ENCODE measurements at places on chromosomes 13 and 19.
A peak's percentile ranks its signal among the peaks of the same experiment; 100 is the strongest.

- DNase-seq = no peak
These were observed 2.1 kb downstream of the EDNRB start for GRCh38 chr13:77916488-77916887.

- DNase-seq = no peak
These were observed 1.9 kb upstream of the SH2D3A start for GRCh38 chr19:6769006-6769619.

DNA sequence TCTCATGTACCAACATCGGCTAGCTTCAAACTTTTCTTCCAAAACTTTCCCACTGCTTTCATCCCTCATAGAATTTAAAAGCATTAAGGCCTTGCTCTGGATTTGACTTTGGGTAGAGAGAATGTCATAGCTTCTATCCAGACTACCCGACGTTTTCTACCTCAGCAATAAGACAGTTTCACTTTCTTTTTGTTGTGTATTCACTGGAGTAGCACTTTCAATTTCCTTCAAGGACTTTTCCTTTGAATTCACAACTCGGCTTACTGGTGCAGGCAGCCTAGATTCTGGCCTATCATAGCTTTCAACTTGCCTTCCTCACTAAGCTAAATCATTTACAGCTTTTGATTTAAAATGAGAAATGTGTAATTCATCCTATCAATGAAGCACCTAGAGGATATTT is 420.4 kb upstream of the GPC6 start:
- no peak for DNase-seq

DNA sequence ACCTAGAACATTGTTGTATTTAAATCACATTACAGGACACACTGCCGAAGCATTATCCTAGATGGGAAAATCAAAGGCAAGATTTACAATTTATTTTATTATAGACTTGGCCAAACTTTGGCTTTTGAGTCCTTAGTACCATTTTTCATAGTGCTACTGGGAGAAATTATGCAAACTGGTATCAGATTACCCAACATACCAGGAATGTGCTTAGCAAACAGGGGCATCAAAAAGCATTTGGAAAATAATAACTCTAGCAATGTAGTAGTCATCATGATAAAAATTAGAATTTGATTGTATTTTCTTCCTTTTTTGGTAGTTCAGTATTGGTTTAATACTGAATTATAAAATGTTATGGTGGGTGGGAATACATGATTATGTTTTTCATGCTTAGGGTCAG is 34.0 kb downstream of the GPC6 start:
- DNase-seq = no peak

- no peak for DNase-seq
These were observed 19.1 kb downstream of the SMARCA4 start for GRCh38 chr19:10979951-10980381.

DNA sequence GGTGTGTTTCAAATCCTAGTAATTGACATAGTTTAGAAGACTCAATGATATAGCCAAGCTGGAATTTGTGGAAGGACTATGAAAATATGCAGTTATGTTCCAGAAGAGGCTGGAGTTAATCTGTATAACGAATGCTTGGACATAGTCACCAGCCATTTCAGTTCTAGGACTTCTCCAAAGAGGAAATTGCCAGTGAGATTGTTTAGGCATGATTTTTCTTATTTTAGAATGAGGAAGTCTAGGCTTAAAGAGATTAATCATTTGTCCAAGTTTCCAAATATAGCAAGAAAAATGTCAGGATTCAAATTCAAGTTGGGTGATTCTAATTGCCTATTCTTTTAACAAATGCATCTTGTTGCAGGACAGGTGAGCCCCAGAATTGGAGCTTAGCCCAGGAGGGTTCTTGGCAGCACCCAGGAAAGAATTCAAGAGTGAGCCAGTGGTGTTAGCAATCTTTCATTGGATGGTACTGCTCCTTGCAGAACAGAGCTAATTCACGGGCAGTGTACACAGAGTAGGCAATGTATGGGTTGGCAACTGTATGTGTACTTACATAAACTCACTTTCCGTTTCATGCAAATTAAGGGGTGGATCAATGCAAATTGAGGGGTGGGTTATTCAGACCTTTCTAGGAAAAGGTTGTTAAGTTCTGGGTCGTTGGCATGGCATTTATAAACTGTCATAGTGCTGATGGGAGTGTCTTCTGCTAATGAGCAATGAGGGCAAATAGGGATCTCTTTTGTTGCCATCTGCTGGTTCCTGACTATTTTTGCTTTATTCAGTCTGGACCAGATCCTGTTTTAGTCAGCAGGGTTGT is 763.1 kb upstream of the SLITRK1 start:
- peak; percentile 87 for DNase-seq

DNA sequence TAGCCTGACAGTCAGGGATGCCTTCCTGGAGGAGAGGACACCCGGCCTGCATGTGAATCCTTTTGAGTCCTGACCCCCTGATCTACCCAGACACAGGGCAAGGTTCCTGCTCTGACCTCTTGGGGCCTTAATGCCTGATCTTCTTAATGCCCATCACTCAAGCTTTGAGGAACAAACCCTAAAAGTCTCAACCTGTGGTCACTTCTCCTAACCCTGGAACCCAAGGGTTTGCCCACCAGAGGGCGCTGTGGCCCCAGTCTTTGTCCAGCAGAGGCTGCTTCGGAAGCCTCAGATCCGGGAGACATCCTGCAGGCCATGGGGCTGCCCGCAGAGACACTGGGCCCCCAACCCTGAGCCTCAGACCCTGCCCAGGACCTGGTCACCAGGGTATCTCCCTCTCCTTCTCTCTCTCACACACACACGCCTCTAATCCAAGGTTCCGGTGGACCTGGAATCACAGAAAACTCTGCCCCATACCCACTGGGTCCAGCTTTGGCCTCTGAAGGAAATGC is 9.8 kb upstream of the DPF1 start:
- DNase-seq = no peak
